ENCODE measurements at places on chromosomes 3 and 15.
A peak's percentile ranks its signal among the peaks of the same experiment; 100 is the strongest.

DNA sequence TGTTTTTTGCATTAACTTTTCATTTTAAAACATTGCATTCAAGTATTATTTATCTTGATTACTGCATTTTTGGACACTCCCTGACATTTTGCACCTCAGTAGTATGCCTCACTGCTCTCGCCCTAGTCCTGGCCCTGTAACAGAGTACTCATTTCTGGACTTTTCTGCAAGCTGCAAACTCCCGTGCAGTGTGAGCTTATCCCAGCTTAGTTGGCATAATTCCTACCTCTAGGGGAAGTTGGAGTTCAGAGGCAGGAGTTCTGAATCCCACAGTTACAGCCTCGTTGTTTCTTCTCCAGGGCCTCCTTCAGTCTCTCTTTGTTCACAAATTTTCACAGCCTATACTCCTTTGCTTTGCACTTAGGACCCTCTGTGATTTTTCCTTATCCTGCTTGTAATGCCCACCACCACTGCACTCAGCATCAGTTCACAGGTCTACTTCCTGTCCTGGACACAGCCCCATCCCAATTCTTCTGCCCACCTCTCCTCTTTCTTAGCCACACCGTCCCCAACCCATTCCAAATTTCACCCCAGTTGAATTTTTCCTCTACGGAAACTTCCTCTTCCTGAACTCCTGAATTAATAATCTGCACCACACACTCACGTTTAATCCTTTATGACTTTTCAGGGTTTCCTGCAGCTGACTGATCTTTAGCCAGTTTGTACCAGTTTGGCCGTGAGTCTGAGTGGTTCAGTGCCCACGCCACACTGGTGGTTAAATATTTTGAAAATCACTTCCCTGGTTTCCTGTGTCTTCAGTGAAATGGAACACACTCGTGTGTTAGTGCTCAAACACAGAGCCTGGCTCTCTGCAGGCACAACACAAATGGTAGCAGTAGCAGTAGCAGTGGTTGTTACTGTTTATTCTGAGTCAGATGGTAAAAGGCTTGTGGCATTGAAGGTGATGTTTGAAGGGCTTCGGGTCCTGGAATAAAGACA is 6.3 kb upstream of the CTSH start:
- DNase-seq = no peak

- no peak for DNase-seq
These were observed 1.8 kb upstream of the PLXND1 start for GRCh38 chr3:129608087-129608935.

DNA sequence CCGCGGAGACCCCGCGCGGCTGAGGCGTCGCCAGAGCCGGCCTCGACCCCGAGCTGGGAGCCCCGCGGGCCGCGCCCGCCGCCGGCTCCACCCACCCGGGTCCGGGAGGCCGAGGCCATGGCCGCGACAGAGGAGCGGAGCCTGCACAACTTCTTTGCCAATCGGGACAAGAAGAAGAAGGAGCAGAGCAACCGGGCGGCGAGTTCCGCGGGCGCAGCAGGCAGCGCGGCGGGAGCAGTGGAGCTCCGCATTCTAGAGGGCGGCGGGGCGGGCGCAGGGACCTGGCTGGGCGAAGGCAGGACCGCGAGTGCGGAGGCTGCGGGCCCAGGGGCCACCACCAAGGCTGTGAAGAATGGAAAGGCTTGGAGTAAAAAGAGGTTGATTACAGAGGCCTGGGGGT is 37.6 kb upstream of the EPHA6 start:
- DNase-seq = no peak

- no peak for DNase-seq
These were observed 31.2 kb upstream of the USP3 start for GRCh38 chr15:63473007-63473748.

GRCh38 chr15:98904544-98904943 is 103.0 kb downstream of the PGPEP1L start:
- DNase-seq = no peak

GRCh38 chr3:153919773-153920172 is 201.4 kb upstream of the ARHGEF26 start:
- no peak for DNase-seq

DNA sequence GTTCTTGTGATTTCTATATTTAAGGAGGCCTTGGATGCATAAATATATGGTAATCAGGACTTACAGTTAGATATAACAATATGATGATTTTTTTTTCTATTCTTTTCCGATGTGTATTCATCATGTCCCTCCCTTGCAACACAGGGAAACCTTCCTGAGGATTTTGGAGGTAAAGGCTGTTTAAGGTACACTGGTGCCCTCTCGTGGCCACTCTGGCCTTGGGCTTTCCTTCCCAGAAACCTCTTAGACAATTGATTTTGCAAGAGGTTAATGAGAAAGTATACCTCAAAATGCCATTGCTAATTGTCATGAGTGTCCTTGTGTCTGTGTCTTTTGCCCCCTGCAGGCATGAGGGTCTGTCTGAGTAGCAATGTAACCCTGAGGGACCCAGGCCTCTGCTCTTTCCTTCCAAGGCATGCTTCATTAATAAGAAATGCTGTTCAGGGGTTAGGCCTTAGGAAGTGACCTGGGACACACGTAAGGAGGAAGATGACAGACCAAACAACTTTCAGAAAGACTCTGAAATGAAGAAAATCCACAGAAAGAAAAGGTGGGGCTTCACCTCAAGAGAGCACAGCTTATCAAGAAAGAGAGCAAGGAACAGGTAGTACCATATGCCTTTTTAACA is 70.3 kb upstream of the PPP2R3A start:
- peak; percentile 78 for DNase-seq

- DNase-seq = no peak
These were observed 158.1 kb downstream of the APBA2 start for GRCh38 chr15:29043736-29044502.

- DNase-seq = no peak
These were observed 26.1 kb downstream of the FMN1 start for GRCh38 chr15:33168444-33168843.

GRCh38 chr15:40454904-40455391 is 14.2 kb downstream of the BAHD1 start:
- DNase-seq = no peak

DNA sequence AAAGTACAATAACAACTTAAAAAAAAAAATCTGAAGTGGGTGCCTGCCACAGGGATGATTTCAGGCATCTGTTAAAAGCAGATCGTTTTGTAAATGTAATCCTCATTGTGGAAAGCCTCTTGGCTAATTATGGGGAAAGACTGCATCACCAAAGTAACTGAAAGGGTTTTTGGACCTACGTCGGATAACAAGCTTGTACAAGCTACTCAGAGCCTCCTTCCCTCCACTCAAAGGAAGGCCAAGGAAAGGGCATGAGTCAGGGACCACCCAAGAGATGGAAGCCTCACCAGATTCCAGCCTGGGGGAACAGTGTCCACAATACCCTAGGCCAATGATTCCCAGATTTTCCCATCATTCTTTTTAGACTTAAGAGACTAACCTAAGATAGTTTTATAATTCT is 84.3 kb downstream of the ATP1B3 start:
- no peak for DNase-seq

- no peak for DNase-seq
These were observed 50.4 kb upstream of the FLNB start for GRCh38 chr3:57957824-57958223.

GRCh38 chr15:40097096-40097967 is 11.3 kb downstream of the BMF start:
- no peak for DNase-seq

DNA sequence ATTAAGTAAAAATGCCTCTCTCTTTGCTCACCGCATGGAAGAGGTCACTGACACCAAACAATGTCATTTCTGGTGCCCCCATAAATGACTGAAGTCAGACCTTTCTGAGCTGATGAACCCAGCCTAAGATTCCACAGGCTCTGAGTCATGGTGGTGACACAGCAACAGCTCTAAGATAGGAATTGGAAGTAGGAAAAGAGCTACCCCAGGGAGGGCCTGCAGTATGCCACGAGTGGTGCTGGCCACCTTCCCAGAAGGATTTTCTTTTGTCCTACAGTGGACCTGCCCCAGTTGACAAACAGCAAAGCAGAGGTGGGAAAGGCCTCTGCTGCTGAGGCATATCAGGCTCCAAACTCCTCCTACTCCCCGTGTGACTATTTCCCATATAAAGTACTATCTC is 208.1 kb downstream of the MINAR1 start:
- no peak for DNase-seq

DNA sequence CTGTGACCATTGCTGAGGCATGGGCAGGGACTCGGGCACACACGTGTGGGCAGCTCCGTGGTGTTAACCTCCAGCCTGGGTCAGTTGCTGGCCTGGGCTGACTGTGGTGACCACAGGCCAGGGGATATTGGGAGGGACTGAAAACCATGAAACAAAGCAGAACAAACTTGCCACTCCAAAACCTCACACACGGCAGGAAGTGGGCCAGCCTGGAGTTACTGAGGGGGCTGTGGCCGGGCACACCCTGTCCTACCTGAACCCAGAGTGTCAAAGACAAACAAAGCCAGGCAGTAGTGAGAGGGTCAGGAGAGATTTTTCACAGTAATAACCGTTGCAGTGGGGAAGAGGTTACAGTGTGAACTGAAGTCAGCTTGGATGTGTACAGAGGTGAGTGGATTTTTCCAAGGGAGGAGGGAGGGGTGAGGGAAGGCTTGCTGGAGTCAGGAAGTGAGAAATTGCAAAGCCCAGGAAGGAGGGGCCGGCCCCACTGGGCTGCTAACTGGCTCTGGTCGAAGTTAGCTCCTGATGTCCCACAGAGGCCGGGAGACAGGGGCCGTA is 40.0 kb upstream of the ATP10A start:
- DNase-seq = no peak

GRCh38 chr3:181966393-181966792 is 254.7 kb downstream of the SOX2 start:
- DNase-seq = no peak

- DNase-seq = no peak
These were observed 50.7 kb downstream of the FOXP1 start for GRCh38 chr3:71532639-71533395.

DNA sequence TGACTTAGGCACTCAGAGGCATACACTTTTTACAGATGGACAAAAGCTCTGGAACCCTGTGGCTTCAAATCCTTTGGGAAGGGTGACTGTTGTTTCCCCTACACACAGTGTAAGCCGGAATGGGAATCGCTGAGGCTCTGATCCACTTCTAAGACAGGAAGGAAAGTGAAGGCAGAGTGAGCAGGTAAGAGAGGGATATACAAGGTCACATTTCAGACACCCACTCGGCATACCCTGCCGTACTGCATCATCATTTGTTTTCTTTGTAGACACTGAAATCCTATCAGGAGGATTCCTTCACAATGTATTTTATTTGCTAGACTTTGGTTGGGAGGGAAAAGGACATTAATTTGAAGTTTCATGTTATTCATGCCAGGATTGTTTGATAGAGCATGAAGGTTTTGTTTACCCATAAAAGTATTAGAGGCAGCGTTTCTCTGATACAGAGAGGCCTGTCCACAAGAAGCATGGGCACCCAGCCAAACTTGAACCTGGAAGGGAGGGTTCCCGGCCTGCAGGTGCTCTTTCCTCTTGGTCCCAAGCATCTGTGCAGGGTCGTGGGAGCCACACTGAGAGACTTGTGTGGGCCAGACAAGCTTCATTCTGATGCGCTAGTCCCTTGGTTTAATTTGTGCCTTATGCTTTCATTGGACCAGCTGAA is 21.9 kb upstream of the POLR2M start:
- no peak for DNase-seq

DNA sequence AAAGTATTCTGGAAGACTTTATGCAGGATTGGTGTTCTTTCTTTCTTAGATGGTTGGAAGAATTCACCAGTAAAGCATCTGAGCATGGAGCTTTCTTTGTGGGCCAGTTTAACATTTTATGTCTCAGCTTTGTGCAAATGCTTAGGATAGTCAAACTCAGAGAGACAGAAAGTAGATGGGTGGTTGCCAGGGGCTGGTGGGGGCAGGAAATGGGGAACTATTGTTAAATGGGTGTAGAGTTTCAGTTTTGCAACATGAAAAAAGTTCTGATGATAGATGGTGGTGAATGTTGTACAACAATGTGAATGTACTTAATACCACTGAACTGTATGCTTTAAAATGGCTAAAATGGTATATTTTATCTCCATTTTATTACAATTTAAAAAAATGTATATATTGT is 24.8 kb downstream of the SPCS1 start:
- DNase-seq = no peak

DNA sequence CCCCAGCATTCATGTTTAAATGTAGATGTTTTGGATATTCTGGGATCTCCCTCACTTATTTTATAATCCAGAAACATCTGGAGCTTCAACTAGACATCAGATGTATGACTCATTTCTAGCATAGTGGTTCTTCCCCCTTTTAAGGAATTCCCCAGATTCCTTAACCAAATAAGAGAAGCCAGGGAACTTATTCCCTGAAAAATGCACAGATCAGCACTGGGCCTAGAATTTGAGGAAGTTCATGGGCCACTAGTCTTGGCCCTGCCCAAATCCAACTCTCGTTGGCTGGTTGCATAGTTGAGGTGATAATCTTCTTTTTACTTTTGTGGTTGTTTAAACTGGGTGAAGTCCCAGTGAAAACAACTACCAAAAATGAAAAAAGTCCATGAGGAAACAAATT is 20.4 kb downstream of the RARRES1 start:
- no peak for DNase-seq

GRCh38 chr3:5201536-5201935 is 14.0 kb downstream of the EDEM1 start:
- DNase-seq = no peak
